ENCODE measurements at places on chromosomes 4 and X.

- DNase-seq, result no peak
Measured at GRCh38 chr4:337932-338758, 531 bp downstream of the ZNF141 start.

DNA sequence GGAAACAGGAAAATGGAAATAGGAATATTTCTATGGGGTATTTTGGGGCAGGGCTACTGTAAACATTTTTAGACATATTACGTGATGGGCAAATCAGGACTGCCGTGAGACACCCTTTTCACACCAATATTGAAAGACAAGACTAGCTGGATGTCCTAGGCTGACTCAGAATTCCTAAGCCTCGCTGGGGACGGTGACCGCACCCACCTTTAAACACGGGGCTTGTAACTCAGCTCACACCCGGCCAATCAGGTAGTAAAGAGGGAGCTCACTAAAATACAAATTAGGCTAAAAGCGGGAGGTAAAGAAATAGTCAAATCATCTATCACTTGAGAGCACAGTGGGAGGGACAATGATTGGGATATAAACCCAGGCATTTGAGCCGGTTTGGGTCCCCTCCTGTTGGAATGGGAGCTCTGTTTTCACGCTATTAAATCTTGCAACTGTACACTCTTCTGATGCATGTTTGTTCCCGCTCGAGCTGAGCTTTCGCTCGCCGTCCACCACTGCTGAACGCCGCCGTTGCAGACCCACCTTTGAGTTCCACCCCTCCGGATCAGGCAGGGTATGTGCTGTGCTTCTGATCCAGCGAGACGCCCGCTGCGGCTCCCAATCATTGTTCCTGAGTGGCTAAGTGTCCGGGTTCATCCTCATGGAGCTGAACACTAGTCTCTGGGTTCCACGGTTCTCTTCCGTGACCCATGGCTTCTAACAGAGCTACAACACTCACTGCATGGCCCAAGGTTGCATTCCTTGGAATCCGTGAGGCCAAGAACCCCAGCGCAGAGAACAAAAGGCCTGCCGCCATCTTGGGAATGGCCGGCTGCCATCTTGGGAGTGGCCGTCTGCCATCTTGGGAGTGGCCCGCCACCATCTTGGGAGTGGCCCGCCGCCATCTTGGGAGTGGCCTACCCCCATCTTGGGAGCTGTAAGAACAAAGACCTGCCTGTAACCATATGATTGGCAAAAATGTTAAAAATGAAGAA lies 152.6 kb downstream of the CRLF2 start:
- DNase-seq, result no peak

- peak; percentile 43 for DNase-seq
Measured at GRCh38 chr4:114807759-114808404, 209.3 kb downstream of the UGT8 start.

GRCh38 chrX:31459361-31459760 lies 387.5 kb upstream of the FTHL17 start:
- DNase-seq, result no peak

DNA sequence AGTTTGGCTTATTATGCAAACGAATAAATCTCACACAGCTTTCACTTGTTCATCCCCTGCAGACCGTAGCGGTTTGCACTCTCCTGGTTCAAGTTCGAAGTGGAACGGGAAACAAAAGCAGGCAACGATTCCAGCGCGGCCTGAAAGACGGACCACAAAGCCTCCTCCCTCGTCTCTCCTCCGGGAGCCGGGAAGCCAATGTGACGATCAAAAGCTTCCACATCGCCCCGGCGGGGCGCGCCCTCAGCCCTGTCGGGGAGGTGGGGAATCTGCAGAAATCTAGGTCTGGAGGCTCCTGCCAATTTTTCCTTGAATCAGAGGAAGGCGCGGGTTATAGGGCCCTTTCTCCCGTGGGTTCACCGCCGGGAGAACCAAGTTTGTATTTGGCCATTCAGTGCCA lies 16.9 kb upstream of the ZIC3 start:
- DNase-seq, result no peak

DNA sequence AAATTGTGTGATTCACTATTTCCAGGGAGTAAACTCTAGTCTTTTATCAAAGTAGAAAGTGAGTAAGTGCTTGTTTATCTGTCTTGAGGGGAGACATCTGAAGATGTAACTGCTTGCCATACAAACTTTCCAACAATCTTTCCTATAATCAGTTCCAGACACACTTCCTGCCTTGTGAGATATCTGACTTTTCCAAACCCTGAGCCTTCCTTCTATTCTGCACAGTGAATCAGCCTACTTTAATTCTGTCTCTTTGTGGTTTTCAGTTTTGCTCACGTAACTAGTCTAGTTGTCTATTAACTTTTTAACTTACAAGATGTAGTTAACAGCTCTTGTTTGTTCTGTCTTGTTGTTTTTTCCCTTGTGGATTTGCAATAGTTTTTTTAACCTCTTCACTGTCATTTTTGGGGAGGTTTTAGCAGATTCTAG lies 947.8 kb downstream of the C4orf33 start:
- DNase-seq, result no peak

DNA sequence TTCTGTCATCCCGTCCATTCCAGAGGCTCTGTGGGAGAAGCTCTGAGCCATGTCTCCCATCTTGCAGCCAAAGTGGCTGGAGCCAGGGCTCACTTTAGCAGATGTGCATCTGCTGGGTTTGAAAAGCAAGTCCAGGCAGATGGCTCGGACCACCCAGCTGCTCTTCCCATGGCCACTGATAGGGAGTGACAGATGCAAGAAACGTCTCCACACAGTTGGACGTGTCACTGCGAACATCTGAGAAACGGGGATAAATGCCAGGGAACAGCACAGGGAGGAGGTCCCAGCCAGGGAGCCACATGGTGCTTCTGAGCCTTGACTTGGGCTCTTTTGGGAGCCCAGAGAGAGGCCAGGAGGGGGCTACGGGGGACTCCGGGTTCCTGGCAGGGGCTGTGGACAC lies 242.3 kb downstream of the AFAP1 start:
- no peak for DNase-seq

DNA sequence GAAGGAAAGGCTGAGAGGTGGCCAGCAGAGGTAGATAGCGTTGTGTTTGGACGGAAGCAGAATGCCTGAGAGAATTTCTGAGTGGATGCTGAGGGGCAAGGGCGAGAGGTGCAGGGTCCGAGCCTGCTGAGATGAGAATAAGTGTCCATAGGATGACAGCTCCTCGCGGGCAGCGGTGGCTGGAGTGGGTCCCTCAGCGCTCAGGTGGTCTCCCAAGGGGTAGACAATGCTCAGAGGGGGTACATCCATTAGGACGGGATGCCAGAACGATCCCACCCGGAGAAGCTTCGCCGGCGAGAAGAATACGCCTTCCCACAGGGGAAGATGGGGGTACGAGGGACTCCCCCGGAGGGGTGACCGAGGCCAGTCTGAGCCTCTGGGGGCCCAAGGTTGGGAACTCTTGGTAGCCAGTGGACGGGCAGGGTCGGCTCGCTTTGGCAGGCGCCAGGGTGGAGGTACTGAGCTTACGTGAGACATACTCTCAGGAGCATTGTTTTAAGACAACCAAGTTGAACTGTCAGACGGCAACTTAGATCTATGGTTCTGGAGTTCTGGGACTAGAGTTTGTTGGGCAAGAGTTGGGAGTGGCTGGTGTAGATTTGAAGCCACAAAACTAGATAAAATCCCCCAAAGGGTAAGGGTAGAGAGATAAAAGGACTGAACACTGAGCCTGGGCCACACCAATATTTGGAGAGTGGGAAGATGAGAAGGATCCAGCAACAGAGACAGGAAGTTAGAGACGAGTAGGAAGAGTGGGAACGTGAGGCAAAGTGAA lies 15.8 kb downstream of the BRCC3 start:
- DNase-seq, result no peak

DNA sequence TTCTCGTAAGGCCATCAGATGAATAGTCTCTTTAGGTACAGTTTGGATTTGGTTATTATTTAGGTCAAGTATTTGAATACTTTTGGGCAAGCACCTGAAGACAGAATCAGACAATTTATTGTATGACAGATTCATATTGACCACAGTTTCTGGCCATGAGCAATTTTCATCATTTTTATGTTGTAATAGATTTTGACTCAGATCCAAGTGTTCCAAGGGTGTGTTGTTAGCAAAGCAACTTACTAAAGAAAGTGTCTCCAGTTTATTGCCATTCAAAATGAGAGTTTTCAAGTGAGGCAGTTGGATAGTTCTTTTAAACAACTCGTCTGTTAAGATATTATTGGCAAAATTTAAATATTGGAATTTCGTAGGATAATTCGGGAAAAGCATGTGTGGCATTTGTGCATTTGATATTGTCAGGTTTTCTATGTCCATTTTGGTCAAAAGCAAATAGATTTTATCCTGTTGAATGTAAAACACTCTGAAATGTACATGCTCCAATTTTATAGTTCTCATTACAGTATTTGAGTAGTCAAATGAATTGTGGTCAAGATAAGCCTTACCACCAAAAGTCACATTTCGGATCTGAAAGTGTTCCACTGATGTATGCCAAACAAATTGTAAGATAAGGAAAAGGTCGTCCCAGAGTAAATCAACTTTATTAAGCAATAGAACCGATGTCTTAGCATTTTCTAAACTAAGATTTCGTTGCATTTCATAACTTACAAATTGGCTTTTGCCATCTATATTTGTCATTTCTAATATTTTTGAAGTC lies 8.4 kb downstream of the TLR10 start:
- DNase-seq, result no peak

GRCh38 chrX:72340041-72340440 lies 34.3 kb upstream of the CITED1 start:
- DNase-seq, result no peak

DNA sequence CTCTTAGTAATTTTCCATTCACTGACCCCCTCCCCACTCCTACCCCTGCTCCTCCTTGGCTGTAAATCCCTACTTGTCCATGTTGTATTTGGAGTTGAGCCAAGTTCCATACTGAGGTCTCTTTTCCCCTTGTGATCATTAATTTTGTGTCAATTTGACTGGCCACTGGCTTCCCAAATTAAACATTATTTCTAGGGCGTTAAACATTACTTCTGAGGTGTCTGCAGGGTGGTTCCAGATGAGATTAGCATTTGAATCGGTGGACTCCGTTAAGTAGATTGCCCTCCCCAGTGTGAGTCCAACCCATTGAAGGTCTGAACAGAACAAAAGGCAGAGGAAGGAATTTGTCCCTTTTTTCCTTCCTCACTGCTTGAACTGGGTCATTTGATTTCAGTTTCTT lies 25.7 kb downstream of the SLC39A8 start:
- DNase-seq, result no peak

DNA sequence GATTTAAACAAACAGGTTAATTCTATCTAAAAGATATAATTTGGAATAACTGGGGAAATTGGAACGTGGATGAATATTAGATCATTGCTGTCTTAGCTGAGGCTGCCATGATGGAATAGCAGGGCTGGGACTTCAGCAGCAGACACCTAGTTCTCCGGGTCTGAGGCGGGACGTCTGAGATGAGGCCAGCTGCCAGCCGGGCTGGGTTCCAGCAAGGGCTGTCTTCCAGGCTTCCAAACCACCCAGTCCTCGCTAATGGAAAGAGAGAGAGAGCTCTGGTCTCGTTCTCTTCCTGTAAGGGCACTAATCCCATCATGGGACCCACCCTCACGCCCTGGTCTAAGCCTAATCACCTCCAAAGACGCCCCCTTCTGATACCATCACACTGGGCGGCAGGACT lies 85.7 kb downstream of the ADRA2C start:
- no peak for DNase-seq

DNA sequence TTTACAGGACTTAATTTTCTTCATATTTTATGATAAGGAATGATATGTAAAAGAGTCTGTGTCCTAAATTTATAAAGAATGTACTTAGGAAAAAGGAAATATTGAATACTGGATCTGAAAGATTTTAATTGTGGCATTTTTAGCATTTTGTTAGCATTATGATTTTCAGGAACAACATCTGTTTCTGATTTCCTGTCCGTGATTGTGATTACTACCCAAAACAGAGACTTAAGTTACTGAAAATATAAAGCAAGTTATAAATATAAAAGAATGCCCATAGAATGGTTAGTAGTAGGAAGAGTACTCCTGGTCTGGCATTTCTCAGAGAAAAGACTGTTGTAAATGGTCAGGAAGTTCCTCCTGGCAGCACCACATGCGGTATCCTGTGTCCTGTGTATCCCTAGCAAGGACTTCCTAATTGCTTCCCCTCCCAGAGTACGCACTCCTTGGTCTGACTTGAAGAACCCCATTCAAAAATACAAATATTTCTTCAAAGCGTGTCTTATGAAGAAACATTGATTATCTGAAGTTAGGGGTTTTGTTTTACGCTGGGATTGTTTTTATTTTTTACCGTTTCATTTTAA lies 88.9 kb downstream of the RS1 start:
- DNase-seq, result no peak

DNA sequence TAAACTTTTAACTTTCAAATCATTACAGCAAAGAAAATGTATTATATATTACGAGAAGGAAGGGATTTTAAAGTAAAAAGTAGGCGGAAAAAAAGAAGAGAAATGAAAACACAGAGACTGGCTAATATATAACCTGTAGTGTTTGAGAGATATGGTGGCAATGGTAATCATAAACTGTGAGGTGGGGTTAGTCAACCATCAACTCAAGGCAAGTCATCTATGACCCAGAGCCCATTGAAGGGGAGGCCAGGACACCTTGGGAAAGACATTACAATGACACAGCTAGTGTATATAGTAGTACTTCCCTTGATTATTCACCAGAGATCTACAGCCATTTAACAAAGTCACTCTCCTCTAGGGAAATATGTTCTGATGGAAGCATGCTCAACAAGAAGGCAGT lies 423.9 kb upstream of the PITX2 start:
- DNase-seq, result no peak

DNA sequence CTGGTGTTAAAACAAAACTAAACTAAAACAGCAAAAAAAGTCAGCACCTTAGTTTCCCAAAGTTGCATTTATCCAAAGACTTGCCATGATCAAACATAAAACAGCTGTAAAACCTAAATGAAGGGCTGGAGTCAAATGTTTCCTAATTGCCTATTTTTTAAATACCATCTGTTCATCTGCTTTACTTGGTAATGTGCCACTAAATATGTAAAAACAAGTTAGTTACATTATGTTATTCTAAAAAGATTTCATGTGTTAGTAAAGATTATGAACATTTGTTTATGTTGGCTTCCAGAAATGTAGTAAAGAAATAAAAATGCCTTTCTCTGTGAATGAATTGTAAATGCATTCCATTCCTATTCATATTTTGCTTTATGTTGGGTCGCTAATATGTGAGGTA lies 977.8 kb downstream of the FSTL5 start:
- no peak for DNase-seq

DNA sequence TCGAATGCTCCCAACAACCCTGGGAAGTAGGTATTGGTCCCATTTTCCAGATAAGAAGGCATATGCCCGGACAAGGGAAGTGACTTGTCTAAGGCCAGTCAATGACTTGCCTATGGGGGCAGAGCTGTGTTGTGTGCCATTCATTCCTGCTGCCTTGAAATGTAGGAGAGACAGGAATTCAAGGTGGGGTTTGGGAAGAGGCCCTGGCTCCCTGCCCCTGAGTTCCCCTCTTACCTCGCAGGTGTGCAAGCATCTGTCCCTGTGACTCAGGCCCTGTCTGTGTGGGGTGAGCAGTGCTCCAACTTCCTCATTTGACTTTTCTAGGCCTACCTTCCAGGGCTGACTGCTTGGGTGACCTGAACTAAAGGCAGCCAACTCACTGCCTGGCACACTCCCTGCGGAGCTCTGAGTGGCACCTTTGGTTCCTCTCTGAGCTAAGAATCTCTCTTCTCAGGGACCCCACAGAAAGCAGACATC lies 5.1 kb downstream of the EFNB1 start:
- no peak for DNase-seq

Data from GM10248 (cell line).